ENCODE measurements at places on chromosomes 4 and X.

GRCh38 chrX:41720125-41720779 lies 3.7 kb upstream of the GPR82 start:
- no peak for DNase-seq

DNA sequence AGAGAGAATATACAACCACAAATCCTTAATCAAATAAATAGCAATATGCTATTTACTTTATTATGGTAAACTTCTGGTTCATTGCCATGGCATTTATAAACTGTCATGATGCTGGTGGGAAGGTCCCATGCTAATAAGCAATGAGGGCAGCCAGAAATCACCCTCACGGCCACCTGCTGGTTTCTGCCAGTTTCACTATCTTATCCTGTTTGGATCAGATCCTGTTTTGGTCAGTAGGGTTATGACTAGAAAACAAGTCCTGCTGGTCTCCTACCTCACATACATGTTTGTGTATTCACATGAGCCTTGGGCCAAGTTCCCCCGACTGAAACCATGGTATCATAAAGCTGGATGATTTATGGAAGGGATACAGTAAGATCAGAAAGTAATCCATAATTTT lies 28.1 kb downstream of the XAGE5 start:
- DNase-seq = no peak

DNA sequence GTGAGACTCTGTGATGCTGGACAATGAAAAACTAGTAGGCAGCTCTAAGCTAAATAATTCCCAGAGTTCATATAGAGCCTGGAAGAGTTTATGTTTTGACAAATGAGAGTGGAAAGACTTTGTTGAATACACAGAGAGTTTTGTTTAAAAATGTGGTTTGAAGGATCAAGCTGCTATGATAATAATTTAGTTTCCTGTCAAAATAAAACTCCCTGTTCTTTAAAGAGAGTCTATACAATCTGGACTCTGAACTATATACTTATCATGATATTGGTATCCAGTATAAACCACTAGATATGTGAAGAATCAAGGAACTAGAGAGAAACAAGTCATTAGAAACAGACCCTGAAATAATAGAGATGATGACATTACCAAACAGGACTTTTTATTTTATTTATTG lies 158.6 kb downstream of the C4orf33 start:
- no peak for DNase-seq

GRCh38 chr4:185318679-185319078 lies 77.0 kb downstream of the LRP2BP start:
- DNase-seq = no peak

DNA sequence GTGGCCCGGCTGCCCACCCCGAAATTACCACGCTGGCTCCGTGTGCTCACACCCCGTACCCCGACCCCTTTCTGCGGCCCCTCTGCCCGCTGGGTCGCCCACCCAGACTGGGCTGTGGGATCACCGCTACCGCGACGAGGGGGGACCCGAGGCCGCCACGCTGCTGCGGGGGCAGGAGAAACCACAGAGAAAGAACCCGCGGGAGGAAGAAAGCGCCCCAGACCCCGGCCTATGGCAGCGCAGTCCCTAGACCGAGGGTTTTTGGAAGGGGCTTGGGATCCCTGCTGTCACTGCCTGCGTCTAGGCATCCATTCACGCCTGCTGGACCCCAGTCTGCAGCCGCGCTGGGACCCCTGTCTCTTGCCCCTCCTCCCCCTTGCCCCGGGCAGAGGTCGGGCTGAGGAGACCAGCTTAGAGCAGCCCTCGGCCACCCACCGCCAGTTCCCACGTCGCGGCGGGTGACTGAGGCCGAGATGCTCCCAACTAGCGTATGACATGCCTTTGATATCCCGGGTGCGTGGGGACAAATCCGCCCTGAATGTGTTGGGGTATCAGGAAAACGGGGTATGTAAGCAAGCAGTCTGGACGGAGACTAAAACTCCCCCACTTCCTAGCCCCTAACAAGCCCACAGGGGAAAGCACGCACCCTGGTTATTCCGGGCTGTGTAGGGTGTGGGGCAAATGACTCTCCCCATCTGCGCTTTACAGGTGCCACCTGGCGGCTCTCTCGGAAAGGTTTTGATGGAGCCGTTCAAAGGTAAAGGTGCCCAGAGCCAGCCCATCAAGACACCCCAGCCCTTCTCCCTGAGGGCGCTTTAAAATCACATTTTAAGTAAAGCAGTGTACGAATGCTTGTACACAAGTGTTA lies 862 bp upstream of the INPP4B start:
- peak; percentile 57 for DNase-seq

GRCh38 chr4:147157860-147158701 lies 212.4 kb upstream of the TTC29 start:
- no peak for DNase-seq

DNA sequence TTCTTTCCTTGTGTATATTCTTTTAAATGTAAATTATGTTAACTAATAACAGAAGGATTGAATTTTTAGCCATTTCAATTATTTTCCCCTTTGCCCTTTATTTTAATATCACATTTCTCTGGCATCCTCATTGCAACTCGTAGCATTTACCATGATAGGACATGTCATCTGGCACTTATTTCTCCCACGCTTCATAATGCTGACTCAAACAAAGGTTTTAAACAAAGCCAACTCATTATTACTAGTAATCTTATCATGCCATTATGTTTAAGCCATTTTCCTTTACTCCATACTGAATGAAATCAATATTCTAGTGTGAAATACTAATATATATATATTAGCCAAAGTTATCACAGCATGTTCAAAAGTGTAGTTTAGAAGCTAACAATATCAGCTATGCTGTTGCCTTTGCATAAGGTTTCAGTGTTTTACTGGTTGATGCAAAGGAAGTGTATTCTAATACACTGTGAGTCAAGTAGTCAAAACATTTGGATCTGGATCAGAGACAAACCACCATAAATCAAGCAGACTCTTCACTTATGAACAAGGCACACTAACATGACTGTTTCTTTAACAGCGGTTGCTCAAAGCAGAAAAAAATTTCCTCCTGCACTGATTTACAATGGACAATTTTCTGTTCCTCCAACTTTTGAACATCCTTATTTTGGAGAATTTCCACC lies 281.6 kb downstream of the SLC7A11 start:
- DNase-seq = no peak

GRCh38 chr4:41880840-41881831 lies 54.1 kb upstream of the TMEM33 start:
- DNase-seq = no peak

DNA sequence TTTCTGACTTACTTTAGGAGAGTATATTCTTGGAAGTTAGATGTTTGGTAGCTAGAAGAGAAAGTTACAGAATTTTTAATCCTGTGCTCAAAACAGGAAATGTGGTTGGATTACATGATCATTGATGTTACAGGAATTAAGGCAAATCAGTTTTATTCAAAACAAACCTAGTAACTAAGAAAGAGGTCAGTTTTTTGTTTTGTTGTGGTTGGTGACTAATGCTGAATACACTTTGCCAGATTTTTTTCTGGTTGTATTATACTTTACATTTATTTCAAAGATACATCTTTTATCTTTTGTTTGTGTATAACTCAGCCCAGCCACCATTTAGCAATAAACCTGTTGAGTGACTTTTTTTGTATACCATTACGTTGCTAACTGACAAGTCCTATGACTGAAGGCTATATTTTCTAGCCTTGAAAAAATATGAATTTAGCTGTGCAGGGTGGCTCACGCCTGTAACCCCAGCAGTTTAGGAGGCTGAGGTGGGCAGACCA lies 116.7 kb downstream of the KLHL8 start:
- DNase-seq = no peak

- no peak for DNase-seq
Measured at GRCh38 chr4:109977854-109978501, 65.3 kb downstream of the EGF start.

GRCh38 chr4:121789455-121789854 lies 11.7 kb upstream of the EXOSC9 start:
- no peak for DNase-seq

DNA sequence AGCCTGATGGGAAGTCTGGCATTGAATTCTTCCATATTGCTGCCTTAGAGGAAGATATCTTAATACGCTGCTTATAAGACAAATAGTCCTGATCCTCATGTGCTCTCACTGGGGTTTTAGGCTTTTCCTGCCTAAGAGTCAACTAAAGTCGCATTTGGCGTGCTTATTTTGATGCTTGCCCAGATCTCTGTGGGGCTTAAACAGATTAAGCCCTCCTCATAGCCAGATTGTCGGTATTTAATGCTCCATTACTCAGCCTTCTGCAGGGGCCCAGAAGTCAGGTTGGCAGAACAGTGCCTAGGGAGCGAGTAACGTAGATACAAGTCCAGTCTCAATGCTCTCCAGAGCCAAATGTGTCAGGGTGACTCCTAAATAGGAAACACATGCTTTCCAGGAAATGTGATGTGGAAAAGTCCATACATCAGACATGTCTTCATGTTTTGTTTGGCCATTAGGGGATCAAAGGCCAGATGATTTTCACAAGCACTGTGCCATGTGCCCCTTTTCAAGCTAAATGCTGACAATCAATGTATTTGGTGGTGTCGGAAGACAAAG lies 262.8 kb downstream of the PRDM5 start:
- no peak for DNase-seq

DNA sequence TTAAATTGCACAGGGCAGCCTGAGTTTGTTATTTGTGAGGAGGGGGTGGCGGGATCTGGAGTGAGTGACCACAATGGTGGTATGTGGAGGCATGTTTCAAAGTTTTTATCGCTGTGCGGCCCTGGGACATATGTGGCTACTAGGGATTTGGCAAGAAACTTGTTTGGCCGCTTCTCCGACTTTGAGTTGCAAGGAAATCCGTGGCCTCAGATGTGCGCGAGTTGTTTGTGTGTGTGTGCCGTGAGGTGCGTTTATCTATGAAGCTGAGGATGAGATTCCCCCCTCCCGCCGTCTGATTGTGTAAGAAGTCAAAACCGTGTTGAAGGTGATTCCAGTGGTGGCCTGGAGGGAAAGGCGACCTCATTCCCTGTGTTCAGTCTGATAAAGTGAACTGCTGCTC lies 1.4 kb downstream of the JADE3 start:
- DNase-seq = no peak

Measured in T-helper 17 cell (primary cell).